ENCODE measurements at places on chromosomes 1 and 21. TPM values are rescaled to one million over a fixed set of nuclear protein-coding genes. Genes with fewer than 3 reads are reported as not detected.

- no peak overlapping the region for H3K4me3 ChIP-seq
- no peaks in the 10 kb centered on the region for H3K36me3 ChIP-seq
- DNase-seq: no peak
Measured at GRCh38 chr1:155185783-155186066, 12.1 kb downstream of the TRIM46 start.

GRCh38 chr1:96842215-96842614 lies 120.6 kb downstream of the PTBP2 start:
- no peaks in the 10 kb centered on the region for H3K4me1 ChIP-seq
- H3K27ac ChIP-seq: no peak overlapping the region
- H3K27me3 ChIP-seq: no peaks in the 10 kb centered on the region
- no peak for DNase-seq
- no peaks in the 10 kb centered on the region for H3K36me3 ChIP-seq
- H3K4me3 ChIP-seq: no peak overlapping the region

Gene RBM11
- total RNA-seq: 6.2 TPM

Gene LCE2B
- total RNA-seq: not detected

Gene SLC25A34
- total RNA-seq: 0.34 TPM

Data from neural progenitor cell (in vitro differentiated cells).